ENCODE measurements at places on chromosomes 12 and 14.

DNA sequence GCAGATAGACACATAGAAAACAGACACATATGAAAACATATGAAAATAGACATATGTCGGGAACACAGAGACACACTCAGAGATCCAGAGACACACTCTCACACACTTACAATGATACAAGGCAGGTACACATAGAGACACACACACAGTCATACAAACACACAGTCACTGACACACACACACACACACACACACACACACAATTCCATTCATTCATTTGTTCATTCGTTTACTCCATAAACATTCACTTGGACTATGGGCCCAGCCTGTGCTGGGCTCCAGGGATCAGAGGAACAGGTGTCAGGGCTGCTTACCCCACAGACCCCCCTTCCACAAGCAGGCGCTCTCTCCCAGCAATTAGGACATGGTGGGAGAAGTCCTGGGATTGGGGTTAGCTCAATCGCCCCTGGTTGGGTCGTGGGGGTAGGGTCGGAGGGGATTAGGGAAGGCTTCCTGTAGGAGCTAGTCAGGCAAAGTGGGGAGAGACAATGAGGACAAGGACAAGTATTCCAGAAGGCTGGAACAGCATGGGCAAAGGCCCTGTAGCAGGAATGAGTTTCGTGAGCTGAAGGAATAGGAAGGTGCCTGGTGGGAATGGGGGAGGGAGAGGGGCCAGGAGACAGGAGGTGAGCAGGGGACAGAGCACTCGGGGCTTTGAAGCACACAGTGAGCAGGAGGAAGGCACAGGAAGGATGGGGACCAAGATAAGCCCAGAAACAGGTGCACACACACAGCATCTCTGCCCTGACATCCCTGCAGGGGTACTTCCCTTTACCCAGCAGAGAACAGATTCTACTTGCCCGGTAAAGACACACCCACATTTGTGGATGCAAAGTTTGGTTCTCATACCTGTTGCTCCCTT is 6.5 kb downstream of the RASAL1 start:
- DNase-seq: no peak

GRCh38 chr14:50531595-50532501 is 521 bp downstream of the MAP4K5 start:
- DNase-seq: peak; percentile 38

DNA sequence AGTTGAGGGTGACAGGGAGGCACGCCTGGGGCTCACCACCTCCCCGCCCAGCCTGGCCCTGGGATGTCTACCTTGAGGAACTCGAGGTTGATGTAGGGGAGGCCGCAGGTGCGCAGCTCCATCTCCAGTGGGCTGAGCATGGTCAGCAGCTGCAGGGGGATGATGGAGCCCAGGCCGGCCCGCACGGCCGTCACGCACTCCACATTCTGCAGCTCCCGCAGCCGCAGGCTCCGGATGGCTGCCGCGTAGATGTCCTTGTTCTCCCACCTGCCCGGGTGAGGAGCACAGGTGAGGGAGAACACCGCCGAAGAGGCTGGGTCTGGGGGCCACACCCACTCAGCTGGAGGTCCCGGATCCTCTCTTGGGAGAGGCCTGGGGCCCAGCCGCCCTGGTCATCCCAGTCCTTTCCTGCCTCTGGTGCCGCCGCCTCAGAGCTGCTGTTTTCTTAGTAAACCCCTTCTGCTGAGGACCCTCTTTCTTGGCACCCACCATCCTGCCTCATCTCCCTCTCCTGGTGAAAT is 38.2 kb downstream of the TRAFD1 start:
- no peak for DNase-seq

DNA sequence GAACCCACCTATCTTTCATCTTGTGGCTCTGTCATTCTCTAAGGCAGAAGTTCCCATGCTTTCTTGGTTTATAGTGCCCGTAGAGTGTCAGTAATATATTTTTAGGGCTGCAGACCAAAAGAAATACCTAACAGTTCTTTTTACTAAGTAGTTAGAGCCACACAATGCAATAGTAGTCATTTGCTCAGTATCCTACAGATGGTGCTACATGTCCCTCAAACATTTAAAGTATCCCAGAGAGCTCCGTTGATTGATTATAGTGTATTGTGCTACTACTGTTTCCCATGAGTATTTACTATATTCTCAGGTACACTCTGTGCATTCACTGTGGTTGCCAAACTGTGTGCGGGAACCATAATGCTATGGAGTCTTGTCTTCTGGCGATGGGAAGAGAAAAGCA is 4.7 kb upstream of the PLBD1 start:
- no peak for DNase-seq

DNA sequence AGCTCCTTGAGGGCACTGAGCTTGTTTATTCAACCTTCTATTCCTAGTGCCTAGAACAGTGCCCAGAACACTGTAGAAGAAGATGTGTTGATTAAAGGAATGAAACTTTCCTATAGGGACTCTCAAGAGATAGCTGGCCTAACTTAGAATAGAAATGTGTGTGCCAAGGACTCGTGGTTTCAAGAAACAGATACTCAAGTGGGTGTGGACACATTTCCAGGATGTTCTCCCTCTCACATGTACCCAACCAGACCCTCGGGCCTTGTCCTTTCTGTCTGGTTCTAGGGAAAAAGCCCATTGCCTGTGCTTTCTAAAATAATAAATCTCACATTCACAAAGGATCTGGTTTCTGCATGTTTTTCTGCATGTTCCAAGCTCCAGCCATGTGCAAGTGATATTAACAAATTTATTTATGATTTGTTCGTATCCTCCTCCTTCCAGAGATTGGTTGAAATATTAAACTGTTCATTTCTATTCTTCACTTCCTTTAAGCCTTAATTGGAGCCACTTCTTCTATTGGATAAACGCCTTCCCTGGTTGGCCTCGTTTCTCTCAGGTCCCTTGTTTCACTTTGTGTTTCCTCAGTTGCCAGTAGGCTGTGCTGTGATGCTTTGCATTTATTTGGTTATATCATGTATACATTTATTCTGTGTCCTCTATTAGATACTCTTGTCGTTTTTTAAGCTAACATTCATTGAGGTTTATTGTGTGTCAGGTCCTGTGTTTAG is 89.8 kb downstream of the CRADD start:
- DNase-seq: peak; percentile 77

DNA sequence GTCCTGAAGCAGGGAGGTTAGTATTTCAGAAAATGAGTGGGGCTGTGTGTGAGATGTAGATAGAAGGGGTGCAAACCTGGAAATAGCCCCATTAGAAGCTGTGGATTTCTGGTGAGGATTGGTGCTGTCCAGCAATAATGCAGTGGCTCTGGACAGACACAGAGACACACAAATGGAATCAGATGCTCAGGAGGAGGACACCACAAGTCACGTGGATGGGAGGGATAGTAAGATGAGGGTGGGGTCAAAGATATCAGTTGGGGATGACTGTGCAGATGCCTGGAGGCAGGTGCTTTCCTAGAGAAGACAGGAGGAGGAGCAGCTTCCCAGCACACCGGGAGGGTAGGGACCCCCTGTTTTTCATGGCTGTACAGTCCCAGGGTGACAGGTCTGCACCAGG is 136.5 kb downstream of the PLXNC1 start:
- no peak for DNase-seq

DNA sequence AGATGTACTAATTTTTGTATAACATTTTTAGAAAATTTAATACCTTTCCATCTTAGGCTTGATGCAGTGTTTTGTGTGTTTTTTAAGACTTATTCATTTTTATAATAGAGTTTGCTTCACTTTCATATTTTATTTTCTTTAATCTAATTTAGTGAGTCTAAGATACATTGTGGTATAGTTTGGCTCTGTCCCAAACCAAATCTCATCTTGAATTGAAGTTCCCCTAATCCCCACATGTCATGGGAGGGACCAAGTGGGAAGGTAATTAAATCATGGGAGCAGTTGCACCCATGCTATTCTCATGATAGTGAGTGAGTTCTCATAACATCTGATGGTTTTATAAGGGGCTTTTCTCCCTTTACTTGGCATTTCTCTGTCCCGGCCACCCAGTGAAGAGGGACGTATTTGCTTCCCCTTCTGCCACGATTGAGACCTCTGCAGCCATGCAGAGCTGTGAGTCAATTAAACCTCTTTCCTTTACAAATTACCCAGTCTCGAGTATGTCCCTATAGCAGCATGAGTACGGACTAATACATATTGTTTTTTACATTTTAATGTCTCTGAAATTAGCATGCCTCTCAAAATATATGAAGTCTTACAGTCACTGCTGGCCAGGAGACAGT is 34.9 kb downstream of the GABARAPL1 start:
- DNase-seq: no peak

DNA sequence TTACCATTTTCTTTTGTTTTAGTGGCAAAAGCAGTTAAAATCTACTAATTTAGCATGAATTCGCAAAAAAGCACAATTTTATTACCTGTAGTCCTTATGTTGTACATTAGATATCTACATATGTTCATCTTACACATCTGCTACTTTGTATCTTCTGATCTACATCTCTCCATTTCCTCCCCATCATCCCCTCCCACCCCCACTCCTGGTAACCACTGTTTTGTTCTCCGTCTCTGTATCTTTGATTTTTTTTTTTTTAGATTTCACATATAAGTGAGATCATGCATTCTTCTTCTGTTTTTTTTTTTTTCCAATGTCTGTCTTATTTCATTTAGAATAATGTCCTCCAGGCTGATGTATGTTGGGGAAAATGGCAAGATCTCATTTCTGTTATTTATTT is 922.7 kb downstream of the VRK1 start:
- DNase-seq: no peak

DNA sequence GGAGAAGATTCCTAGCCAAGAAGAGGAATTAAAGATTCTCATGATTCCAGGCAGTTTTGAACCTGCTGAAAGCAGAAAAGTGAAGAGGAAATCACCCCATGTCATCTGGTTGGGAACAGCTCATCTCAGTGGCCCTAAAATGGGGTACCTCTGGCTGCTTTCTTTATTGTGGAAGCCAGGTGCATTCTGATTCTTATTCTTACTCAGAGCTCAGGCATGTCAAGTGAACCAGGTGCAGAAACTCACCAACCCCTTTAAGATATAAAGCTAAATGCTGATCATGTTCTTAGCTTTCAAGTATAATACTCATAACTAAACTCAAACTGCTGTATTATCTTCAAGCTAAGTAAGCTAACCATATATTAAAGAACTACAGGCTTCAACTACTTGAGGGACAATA is 253.9 kb upstream of the ARID2 start:
- no peak for DNase-seq

- no peak for DNase-seq
Measured at GRCh38 chr14:98187281-98187680, 1084.7 kb downstream of the BCL11B start.

- DNase-seq: no peak
Measured at GRCh38 chr12:124884587-124885438, 21.1 kb upstream of the SCARB1 start.

DNA sequence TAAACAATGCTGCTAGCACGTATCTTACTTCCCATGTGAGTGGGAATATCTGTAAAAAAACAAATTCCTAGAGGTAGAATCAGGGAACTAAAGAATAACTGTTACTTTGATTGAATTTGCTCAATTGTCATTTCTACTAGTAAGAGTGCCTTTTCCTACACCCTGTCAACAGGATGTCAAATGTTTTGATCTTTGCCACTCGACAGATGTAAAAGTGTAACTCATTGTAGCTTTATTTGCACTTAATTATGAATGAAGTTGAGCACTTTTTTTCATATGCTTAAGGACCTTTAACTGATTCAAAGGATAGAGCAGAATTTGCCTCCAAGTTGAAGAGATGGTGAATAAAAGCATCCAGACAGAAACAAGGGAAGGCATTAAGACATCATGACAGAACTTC is 104.5 kb downstream of the PPP1R12A start:
- DNase-seq: no peak

DNA sequence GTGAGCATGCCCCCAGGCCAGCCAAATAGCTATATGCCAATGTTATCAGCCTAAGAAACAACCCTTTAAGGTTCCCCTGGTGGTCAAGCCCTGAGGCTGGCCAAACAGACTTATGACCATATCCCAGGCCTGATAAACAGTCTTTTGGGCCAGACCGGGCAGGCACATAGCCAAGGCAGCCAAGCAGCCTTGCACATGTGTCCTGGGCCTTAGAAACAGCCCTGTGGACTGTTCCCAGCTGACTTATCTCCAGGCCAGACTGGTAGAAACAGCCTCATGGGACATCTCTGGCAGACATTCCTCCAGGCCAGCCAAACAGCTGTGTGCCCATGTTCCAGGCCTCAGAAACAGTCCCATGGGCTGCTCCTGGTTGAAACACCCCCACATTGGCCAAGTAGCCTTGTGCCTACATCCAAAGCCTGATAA is 295.0 kb upstream of the MGAT4C start:
- DNase-seq: no peak

GRCh38 chr14:23931721-23932289 is 21.8 kb upstream of the DHRS4 start:
- DNase-seq: no peak

GRCh38 chr14:99264691-99265450 is 7.1 kb downstream of the BCL11B start:
- DNase-seq: no peak

All from MCF 10A (cell line).